ENCODE measurements at places on chromosomes 6 and 20.

- H3K27ac ChIP-seq: no peak overlapping the region
- peaks cover 32% of the 10 kb centered on the region for H3K4me1 ChIP-seq
- no peaks in the 10 kb centered on the region for H3K36me3 ChIP-seq
- no peaks in the 10 kb centered on the region for H3K27me3 ChIP-seq
- no peak for DNase-seq
Measured at GRCh38 chr6:70705772-70706171, 38.1 kb downstream of the SMAP1 start.

GRCh38 chr6:108268845-108269244, 8.0 kb upstream of the SNX3 start:
- H3K36me3 ChIP-seq: no peaks in the 10 kb centered on the region
- H3K27ac ChIP-seq: no peak overlapping the region
- H3K4me3 ChIP-seq: no peak overlapping the region
- H3K4me1 ChIP-seq: no peaks in the 10 kb centered on the region

DNA sequence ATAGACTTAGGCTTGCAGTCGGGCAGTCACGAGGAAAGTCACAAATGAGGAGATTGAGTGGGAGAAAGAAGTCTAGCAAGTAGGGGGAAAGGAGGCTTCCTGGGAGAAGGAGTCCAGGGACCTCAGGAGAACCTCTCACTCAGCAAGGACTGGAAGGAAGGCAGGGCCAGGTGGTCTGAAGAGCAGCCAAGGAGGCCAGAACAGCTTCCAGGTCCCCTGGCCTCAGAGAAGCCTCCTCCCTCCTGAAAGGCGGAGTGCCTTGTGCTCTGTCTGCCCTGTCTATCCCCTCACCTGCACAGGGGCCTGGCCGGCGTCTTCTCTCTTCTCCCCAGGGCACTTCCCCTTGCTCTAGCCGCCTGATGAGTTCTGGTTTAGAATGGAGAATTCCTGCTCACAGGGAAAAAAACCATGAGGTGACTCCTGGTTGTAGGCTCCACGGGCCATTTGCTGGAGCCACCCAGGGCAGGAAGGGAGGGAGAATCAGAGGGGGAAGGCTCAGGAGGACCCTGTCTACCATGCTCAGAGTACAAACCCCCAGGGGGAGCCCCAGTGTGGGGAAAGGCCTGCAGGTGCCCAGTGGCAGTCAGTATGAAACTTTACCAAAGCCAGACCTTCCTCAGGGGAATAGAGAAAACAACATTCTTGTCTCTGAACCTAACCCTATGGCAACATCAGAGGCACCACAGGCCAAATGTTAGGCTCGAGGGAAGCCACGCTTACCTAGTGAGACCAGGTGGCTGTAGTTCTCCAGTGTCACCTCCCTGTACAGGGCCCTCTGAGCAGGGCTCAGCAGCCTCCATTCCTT, 11.2 kb downstream of the ZNF337 start:
- no peak for DNase-seq
- H3K4me1 ChIP-seq: peaks cover 11% of the 10 kb centered on the region
- no peak overlapping the region for H3K4me3 ChIP-seq

- H3K27ac ChIP-seq: peak within 1 kb of the TSS; percentile 92
- H3K36me3 ChIP-seq: peaks cover 2% of the 10 kb centered on the region
- peak; percentile 100 for DNase-seq
- H3K4me3 ChIP-seq: peak within 1 kb of the TSS; percentile 89
Measured at GRCh38 chr20:35615667-35616464, at the start of gene SPAG4. SPAG4 (plus strand) TSS chr20:35615829; CDS start chr20:35616004, 175 bp downstream.

DNA sequence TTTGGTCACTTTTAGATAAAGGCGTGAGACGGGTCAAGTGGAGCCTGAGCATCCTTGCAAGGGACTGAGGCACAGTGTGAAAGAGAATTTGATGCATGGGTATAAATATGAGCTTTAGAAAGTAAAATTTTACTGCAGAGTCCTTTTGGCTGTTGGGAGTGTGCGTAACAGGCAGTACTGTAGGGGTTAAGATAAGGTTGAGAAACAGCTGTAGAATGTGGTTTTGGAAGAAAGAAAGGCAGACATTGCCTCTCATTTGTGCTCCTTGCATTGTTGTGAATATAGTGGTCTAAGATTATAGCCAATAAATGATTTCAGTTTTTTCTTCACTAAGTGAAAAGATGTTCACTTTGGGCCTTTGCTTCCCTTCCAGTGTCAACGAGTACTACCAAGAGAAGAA, 73.0 kb downstream of the RREB1 start:
- H3K27ac ChIP-seq: no peak overlapping the region
- no peak overlapping the region for H3K4me3 ChIP-seq
- peaks cover 5% of the 10 kb centered on the region for H3K4me1 ChIP-seq
- peaks cover 58% of the 10 kb centered on the region for H3K36me3 ChIP-seq
- DNase-seq: no peak
- no peaks in the 10 kb centered on the region for H3K27me3 ChIP-seq

DNA sequence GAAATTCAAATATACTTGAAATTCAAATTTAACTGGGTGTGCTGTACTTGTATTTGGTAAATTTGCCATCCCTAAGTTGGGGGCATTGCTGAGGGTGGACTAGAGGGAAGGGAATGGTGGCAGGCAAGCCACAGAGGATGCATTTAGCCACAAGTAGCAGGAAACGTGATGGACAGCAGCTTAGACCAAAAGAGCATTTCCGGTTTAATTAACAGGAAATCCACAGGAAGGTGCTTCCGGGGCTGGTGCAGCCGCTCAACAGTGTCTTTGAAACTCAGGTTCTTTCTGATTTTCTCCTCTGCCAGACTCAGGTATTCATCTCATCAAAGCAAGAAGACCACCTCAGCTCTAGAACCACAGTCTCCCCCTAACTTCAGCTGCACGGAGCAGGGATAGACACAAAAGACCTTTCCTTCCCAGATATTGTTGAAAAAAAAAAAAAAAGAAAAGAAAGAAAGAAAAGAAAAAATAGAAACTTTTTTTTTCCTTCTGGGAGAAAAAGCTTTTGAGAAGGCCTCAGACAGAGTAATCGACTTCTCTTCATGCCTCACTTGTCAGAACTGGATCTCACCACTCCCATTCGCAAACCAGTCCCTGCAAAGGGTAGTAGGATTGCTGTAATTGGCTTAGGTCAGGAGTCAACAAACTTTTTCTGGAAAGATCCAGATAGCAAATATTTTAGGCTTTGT, 8.0 kb upstream of the BCAS1 start:
- peak overlapping the region; percentile 84 for H3K27ac ChIP-seq
- peak; percentile 57 for DNase-seq
- H3K4me3 ChIP-seq: peak overlapping the region; percentile 45
- no peaks in the 10 kb centered on the region for H3K27me3 ChIP-seq

GRCh38 chr6:38509713-38510112, 130.0 kb downstream of the BTBD9 start:
- no peaks in the 10 kb centered on the region for H3K4me1 ChIP-seq
- no peak overlapping the region for H3K4me3 ChIP-seq
- H3K27ac ChIP-seq: no peak overlapping the region
- H3K27me3 ChIP-seq: no peaks in the 10 kb centered on the region
- DNase-seq: no peak
- no peaks in the 10 kb centered on the region for H3K36me3 ChIP-seq

DNA sequence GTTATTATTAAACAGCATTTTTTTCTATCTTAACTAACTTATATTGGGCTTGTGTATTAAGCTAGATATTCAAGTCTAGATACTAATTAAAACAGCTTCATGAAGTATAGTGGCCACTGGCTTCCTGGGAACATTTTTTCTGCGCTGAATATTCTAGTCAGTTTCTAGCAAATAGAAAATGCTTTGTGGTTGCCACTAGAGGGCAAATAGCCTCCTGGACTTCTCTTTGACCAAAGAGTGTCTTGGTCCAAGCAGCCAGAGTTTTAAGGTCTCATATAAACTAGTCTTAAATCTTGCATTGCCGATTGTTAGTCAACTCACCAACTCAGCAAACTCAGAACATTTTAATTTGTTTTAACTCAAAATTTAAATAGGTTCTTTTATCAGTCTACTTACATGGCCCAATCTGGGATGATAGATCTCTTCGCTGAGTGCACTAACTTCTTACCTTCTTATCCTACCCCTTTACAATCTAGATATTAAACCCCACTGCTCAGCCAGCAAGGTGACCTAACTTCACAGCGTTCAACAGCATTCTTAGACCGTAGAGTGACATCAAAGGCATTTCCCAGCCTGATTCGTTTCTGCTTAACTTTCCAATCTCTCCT, 24.6 kb upstream of the ID4 start:
- H3K27ac ChIP-seq: no peak overlapping the region
- H3K4me1 ChIP-seq: no peaks in the 10 kb centered on the region
- no peaks in the 10 kb centered on the region for H3K36me3 ChIP-seq
- H3K27me3 ChIP-seq: peaks cover 3% of the 10 kb centered on the region

DNA sequence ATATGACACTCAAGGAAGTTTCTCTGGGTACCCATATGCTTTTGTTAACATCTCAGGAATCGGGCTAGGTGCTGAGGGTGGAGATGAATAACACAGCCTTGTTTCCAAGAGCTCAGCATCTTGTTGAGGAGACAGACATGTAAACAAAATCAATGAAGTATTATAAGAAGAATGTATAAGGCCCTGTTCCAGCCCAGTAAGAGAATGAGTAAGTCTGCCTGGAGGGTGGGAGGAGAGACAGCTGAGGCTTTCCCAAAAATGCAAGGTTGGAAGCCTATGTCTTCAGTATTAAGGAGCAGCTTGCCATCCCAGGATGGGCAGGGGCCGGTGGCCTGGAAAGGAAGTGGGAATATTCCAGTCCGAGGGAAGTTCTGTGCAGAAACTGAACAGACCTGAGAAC, 615.3 kb upstream of the BTBD3 start:
- no peak overlapping the region for H3K4me3 ChIP-seq
- DNase-seq: no peak
- H3K27ac ChIP-seq: no peak overlapping the region
- no peaks in the 10 kb centered on the region for H3K36me3 ChIP-seq

DNA sequence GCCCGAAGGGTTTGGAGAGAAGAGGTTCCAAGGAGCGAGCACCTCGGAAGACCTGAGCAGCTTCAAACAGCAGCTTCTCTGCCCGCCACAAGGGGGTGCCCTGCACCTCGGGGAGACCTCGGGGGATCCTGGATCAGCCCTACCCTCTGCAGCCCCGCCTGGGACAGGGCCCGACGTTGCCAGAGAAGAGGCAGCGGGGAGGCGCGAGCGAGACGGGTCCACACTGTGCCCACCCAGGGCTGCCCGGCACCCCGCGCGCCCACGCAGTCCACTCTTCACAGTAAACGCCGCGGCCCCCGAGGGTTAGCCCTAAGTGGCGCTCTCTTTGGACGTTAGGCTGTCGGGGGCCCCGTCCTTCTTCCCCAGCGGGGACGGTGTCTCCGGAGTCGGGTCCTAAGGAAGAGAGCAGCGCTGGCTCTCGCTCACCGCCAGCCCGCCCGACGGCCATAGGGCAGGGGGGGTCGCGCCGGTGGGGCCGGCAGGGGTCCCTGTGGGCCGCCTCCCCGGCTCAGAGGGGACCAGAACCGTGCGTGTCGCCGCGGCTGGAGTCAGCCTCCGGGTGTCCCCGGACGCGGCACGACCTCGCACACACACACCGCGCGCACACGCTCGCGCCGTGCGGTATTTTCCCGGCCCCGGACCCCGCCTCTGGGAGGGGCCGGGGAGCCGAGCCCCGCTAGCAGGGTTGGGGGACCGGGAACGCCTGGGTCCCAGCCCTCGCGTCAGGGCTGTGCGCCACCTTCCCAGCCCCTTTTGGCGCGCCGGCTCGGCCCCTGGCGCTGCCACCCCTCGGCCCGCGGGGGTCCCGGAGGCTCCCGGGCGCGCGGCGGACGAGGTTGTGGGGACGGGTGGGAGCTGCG, 929 bp downstream of the CDH22 start:
- peaks cover 4% of the 10 kb centered on the region for H3K4me1 ChIP-seq
- peaks cover 50% of the 10 kb centered on the region for H3K27me3 ChIP-seq
- no peak overlapping the region for H3K27ac ChIP-seq
- no peaks in the 10 kb centered on the region for H3K36me3 ChIP-seq
- DNase-seq: peak; percentile 73

- peaks cover 26% of the 10 kb centered on the region for H3K36me3 ChIP-seq
- H3K4me1 ChIP-seq: peaks cover 25% of the 10 kb centered on the region
- peak overlapping the region; percentile 90 for H3K27ac ChIP-seq
Measured at GRCh38 chr20:36604952-36605398, 604 bp upstream of the RAB5IF start.

DNA sequence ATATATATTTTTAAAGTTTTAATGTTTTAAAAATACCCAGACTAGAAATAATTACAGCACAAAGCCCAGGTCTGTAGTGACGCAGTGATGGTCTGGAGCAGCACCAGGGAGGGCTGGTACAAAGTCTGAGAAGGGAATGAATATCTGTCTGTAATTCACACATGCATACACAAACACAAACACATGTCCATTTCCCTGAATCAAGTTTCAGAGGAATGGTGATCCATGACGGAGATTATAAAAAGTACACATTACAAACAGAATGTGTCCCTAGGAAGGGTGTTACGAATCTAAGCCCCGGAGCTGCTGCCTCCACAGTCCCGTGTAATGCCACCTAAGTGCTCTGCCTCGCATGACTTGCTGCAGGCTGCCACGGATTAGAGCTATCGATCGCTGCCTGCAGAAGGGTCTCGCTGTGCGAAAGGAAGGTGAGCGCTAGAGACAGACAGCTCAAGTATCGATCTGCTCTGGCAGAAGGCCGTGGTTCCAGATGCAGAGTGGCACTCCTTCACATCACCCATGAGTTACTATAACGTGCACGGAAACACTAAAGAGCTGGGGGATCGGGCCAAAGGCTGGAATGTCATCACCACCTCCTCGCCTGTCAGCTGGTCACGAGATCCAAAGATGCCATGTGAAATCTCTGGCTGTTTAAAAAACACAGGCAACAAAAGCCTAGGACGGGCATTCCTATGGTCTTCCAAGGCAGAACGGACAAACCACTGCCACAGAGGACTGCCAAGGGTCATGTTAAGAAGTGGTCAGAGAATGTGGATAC, 87.1 kb downstream of the INSM1 start:
- DNase-seq: no peak
- H3K27ac ChIP-seq: no peak overlapping the region
- H3K36me3 ChIP-seq: peaks cover 21% of the 10 kb centered on the region
- H3K27me3 ChIP-seq: no peaks in the 10 kb centered on the region
- no peak overlapping the region for H3K4me3 ChIP-seq

DNA sequence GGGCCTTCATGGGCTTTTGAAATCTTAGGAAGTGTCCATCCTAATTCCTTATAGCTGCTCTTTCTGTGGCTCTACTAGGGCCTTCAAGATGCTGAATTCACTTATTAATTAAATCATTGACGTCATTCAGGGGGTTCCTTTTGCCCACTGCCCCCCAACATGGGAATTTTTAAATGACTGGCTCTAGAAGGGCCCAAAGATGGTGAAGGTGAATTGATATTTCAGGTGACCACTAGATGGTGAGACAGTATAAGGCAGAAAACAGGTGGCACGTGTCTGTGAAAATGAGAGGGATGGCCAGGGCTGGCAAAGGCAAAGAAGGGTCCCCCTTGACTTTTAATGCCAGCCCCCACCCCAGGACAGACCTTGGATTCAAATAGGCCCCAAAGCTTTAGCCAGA, 11.8 kb downstream of the GNAS start:
- no peak for DNase-seq
- H3K36me3 ChIP-seq: no peaks in the 10 kb centered on the region
- H3K27me3 ChIP-seq: peaks cover 19% of the 10 kb centered on the region
- H3K4me1 ChIP-seq: no peaks in the 10 kb centered on the region

GRCh38 chr20:46430921-46431712, 24.7 kb upstream of the ELMO2 start:
- no peak overlapping the region for H3K27ac ChIP-seq
- DNase-seq: no peak
- H3K36me3 ChIP-seq: no peaks in the 10 kb centered on the region
- H3K4me3 ChIP-seq: no peak overlapping the region
- peaks cover 33% of the 10 kb centered on the region for H3K27me3 ChIP-seq

Measured in activated CD8-positive, alpha-beta T cell treated with anti-CD3 and anti-CD28 coated beads for 36 hours (primary cell).